ENCODE measurements at places on chromosomes 3 and 15. TPM values are rescaled to one million over a fixed set of nuclear protein-coding genes. Genes with fewer than 3 reads are reported as not detected.

GPR62 gene
- 0.13 TPM for total RNA-seq

UTS2B gene
- total RNA-seq = 0.09 TPM

SAMD7 gene
- not detected for total RNA-seq

FANCD2OS gene
- total RNA-seq = not detected

CKMT1A gene
- total RNA-seq = not detected
